ENCODE measurements at places on chromosomes 5 and 9. TPM values are rescaled to one million over a fixed set of nuclear protein-coding genes. Genes with fewer than 3 reads are reported as not detected.

Gene RNF208
- total RNA-seq = 2.5 TPM

- no peak for DNase-seq
Observed at GRCh38 chr5:110769000-110769681, 30.3 kb downstream of the SLC25A46 start.

- no peak for DNase-seq
Observed at GRCh38 chr5:141856037-141856790, 22.0 kb downstream of the PCDH1 start.

DNA sequence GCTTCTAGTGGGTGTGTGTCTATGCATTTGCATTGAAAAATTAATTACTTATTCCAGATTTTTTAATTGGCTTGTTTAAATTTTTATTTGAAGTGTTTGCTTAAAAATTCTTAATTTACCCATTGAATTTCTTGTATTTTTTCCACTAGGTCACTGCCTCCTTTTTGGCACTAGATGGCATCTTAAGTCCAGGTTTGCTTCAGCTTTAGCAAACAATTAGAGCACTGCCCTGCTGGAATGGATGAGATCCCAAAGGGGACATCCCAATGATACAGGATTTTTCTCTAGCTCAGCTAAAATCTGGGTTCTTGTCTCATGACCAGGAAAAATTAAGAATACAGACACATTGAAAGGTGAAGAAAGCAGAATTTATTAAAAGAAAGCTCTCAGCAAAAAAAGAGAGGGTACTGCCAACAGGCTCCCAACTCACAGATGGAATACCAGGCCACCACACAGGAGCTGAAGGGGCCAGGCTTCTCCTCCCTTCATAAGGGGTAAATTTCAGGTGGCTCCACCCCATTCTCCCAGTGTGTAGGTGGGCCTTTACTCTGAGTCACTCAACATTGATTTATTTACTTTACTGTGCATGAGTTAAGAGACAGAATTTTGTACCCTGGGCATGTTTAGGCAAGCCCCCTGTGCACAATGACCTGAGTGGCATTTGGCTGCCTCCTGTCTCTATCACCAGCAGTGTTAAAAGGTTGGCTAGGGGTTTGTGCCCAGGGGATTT is 532.4 kb downstream of the ANXA1 start:
- no peak for DNase-seq

- peak; percentile 18 for DNase-seq
Observed at GRCh38 chr9:68546596-68547390, 6.1 kb upstream of the TMEM252 start.

- DNase-seq = no peak
Observed at GRCh38 chr5:169811023-169811422, 169.3 kb downstream of the INSYN2B start.

Gene CER1
- not detected for total RNA-seq

GRCh38 chr5:5492087-5492933 is 69.8 kb downstream of the ICE1 start:
- peak; percentile 44 for DNase-seq

DNA sequence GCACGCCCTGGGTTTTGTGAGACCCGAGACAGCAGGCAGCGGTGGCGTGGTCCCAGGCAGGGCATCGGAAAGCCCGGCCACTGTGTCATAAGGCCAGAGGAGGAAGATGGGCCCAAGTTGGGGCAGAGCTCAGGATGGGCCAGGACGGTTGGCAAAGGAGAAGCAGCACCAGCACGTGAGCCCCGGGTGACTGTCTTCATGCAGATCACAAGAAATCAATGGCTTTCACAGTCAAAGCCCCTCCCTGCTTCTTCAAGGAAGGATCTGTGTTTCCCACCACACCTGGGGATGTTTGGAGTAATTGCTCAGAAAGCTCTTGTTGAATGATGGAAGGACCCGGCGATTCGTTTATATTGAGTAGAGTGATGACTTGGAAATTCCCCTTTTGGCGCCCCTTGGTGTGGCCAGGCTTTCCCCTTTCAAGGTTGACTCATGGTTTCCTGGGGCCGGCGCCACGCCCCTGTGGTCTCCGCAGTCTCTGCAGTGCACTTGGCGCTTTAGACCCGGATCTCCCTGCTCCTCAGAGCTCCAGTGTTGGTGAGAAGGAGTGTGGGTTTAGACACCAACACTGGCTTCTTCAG is 52.1 kb downstream of the IL31RA start:
- DNase-seq = peak; percentile 79

DNA sequence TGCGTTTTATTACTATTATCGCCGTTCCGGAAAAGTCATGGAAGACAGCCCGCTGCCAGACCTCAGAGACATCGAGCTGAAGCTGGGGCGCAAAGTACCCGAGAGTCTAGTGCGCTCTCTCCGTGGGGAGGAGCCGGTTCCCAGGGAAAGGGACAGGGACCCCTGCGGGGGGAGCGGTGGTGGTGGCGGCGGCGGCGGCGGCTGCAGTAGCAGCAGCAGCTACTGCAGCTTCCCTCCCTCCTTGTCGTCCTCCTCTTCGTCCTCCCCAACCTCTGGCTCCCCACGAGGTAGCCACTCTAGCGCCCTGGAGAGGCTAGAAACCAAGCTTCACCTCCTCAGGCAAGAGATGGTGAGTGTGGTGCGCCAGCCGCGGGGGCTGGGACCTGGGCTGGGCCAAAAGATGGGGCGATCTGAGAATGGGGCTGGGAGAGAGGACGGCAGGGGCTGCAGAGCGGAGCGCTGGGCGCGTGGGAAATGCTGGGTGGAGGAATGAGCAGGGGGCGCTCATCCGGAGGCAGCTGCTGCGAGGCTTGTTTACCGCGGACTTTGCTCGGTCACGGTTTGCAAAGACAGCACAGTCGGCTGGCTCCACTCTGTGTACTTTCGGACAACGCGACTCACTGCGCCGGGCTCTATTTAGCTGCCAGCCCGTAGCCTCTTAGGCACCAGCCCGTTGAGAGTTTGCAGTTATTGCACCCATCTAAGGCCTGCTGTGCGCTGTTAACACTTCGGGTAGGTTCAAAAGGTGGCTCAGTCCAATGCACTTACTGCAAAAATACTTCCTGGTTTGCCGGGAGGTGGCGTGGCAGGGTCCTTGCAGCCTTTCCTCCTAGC is 1.1 kb downstream of the LURAP1L start:
- no peak for DNase-seq

GRCh38 chr5:60540856-60541805 is 158.8 kb downstream of the DEPDC1B start:
- DNase-seq = no peak

DNA sequence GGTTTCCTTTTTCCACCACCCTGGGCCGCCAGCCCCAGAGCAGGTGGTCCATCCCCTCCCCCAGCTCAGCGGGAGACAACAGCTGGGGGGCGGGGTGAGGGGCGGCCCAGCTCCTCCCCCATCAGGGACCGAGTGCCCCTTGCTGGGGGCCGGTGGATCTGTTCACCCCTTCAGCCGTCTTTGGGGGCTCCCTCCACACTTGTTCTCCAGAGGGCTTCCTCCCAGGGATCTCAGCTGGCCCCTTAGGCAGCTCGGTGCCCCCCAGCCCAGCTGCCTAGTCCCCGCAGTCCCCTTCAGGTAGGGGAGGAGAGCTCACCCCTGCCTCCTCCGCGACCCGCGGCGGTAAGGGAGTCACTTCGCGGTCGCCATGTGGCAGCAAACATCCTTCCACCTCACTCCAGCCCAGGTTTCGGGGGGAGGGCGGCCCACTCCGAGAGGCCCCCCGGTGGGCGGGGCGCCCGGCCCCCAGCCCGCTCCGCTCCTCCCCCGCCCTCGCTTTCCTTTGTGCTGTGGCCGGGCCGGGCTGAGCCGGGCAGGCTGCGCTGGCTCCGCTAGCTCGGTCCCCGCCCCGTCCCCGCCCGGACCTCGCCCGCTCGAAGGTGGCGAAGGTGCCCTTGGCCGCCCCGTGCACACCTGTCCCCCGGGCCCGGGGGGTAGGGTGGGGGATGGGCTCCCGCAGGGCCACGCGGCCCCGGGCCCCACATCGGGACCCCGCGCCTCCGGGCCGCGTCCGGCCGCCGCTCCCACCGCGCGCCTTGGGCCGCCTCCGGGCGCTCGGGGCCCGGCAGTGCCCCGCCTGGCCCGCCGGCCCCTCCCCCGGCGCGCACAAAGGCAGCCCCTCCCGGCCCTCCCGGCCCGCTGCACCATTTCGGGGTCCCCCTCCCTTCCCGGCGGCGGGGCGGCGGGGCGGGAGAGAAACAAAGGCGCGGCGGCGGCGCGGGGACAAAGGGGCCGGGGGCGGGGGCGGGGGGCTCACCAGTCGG is 683 bp downstream of the DBN1 start:
- peak; percentile 54 for DNase-seq

DNA sequence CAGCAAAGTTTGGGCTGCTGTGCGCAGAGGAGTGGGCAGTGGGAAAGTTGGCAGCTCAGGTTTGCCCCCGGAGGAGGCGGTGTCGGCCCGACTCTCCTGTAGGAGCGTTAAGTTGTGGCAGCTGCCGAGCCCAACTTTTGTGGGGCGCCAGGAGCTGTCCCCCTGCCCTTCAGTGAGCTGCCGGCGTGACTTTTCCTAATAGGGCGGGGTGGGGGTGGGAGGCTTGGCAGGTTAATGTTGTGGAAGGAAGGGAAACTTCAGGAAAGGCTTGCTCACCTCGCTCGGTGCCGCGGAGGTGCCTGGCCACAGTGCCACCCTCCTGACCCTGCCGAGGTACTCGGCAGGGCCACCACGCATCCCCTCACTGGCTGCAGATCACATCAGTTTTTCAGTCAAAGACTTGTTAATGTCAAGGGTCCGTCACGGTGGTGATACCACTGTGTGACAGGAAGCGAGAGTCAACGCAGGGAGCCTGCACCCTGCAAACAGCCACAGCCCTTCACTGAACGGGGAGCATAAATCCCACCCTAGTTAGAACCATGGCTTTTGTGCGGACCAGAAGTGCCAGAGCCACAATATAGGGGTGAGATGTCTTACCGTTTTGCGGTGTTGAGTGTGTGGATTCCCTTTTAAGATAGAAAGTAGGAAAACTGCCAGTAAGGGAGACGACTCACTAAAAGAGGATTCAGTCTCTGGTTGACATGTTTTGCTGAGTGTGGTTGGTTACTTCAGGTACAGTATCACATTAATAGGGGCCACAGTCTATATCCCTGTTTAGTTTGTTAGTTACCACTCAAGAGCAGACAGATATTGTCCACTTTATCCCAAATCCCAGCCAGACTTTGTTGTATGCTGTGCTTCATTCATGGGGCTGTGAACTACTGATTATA is 796 bp downstream of the LNPEP start:
- peak; percentile 66 for DNase-seq

Gene KIF24
- 8.4 TPM for total RNA-seq
